ENCODE measurements at places on chromosomes 1 and 21.
A peak's percentile ranks its signal among the peaks of the same experiment; 100 is the strongest.

GRCh38 chr1:150809651-150810050 is 1.6 kb upstream of the CTSK start:
- DNase-seq: no peak

DNA sequence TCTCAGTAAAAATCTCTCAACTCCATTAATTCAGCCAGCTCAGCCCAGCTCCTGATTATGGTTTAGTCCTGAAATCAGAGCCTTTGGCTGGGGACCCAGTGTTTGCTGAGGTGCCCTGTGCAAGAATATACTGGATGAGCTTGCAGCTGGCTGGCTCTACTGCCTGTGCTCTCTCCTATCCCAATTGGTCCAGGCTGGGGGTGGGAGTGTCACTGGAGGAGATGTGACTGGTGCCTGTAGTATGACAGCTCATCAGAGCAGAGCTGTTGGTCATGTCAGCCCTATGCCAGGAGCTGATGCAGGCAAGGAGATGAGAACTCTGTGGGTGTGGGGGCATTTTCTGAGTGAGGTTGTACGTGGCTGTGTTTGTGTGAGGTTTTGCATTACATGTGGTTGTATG is 87.0 kb downstream of the TNR start:
- no peak for DNase-seq

DNA sequence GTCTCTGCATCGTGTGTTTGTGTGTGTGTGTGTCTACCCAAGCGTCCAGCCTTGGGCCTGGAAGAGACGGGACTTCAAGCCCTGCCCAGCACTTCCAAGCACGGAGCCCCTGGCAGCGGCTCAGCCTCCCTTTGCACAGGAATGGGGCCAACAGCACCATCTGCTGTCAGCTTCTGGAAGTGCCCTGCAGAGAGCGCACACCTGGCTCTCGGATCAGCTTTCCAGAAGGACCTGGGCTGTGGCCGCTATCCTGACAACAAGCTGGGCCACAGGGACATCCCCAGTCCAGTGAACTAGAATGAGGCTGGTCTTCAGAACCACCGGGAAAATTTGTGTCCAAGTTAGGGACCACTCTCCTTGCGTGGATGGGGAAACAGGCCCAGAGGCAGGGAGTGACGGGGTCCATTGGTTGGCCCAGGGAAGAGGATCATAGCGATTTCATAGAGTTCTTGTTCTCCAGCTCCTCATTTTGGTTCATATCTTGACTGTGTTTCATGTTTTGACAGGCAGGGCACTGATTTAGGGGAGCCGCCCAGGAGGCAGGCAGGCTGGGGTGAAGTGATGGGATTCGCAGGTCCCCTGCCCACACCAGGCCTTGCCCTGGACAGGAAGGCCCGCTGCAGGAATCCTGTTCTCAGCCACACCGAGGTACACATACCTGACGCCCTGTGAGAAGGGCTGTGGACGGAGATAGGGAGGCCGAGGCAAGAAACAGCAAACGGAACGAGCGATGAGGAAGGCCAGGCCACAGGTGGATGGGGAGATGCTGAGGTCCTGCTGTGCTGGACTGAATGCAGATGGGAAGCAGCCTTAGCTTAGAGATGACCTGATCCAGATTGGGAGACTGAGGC is 38.4 kb downstream of the TAS1R2 start:
- DNase-seq: peak; percentile 73

DNA sequence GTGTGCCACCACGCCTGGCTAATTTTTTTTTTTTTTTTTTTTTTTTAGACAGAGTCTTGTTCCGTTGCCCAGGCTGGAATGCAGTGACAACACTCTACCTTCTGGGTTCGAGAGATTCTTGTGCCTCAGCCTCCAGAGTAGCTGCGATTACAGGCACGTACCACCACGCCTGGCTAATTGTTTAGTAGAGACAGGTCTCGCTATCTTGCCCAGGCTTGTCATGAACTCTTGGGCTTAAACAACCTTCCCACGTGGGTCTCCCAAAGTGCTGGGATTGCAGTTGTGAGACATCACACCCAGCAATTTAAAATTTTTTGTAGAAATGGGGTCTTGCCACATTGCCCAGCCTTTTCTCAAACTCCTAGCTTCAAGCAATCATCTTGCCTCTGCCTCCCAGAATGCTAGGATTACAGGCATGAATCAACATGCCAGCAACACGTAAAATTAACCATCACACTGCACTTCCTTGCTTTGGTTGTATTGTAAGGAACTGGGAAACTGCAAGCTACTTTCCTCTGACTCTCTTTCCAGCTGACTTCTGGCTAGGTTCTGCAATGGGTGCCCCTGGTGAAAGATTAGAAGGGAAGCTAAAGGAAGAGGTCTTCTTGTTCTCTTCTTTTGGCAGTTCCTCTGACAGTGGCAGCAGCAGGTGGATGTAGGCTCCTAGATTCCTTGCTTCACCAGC is 13.9 kb upstream of the IL6R start:
- no peak for DNase-seq

GRCh38 chr1:67496329-67496728 is 66.1 kb upstream of the SERBP1 start:
- DNase-seq: no peak

DNA sequence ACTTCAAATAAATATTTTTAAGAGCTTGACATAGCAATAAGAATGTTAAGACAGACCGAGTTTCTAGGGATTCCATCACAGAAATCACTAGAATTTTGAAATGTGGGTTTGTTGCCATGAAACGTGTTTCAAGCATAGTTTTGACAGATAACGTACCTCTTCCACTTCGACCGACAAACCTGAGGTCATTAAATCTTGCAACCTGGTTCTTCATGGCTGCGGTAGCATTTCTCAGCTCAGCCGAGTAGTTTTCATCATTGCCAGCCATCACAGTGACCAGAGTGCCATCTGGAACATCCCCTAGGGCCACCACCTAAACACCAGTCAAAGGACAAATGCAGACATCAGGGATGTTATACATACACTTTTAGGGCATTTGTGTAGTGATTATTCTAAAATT is 168.7 kb downstream of the RUNX1 start:
- no peak for DNase-seq

GRCh38 chr1:163163881-163164582 is 38.7 kb downstream of the RGS5 start:
- no peak for DNase-seq

DNA sequence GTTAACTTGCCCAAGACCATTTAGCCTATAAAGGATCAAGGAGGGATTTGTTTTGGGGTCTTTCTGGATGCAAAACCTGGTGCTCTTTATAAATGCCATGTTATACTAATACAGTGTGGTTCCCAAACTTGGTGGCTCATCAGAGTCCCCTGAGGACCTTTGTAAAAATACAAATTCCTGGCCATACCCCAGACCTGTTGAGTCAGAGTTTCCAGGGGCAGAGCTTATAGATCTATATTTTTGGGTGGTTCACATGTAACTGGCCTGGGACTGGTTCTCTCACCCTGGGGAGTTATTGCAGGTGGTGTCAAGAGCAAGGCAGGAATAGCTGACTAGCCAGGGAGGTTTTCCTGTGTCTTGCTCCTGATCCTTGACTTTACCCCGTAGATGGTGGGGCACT is 136.9 kb upstream of the HNRNPU start:
- no peak for DNase-seq

GRCh38 chr1:185566995-185567394 is 167.2 kb upstream of the HMCN1 start:
- no peak for DNase-seq

DNA sequence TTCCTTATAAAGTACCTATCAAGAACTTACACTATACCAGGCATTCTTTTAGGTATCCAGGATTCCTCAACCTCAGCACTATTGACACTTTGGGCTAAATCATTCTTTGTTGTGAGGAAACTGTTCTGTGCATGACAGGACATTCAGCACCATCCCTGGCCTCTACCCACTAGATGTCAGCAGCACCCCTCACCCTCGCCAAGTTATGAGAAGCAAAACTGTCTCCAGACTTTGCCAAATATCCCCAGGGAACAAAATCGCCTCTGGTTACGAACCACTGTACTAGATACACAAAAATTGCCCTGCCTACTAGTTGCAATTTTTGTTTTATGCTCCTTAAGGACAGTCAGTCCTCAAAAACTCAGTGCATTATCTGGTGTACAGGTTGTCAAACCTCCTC is 35.7 kb downstream of the PALMD start:
- no peak for DNase-seq

DNA sequence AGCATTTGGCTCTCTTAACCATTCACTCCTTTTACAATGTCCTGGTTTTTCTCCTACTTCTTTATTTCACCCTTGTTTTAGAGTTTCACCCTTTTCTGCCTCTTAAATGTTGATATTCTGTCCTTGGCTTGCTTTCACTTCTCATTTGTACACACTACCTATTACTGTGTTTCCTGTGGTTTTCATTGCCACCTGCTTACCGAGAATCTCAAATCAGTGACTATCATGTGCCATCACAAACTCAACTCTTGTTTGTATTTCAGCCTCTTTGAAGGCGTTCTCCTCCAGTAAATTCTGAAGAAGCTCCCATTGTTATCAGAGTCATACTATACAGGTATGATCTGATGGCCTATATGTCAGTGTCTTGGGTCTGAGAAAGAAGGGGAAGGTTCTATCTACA is 65.7 kb downstream of the NPHS2 start:
- no peak for DNase-seq

DNA sequence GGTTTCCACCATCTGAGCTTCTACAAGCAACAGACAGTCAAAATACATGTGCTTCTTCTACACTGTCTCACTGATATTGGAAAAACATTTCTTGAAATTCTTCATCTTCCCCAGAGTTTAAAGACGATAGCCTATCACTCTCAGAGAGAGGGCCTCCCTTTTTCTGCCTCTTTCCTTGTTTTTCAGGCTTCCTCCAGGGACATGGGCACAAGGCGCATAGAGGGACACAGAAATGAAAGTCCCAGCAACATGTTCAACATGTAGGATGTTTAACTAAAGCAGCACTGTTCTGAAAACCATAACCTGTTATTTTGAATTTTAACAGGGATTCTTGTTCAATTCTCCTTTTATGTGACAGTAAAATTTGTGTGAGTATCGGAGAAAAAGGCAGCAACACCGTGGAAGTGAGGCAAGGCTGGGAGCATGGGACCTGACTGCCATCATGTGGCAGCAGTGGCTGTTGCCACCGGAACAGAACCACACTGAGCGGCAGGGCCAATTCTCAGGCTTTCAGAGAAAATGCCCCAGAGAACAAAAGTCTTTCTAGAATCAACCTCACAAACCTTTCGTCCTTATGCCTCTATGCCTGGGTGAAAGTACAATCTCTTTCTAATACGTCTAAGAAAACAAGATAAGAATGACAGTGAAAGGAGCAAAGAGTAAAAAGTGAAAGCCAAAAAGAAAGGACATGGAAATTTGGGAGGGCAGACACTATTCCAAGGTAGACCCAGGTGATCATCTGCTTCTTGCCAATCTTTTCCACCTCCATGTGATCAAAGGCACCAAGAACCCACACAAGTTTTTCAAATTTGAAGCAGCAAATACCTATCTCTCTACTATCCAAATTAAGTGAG is 54.5 kb downstream of the PCNX2 start:
- peak; percentile 87 for DNase-seq

DNA sequence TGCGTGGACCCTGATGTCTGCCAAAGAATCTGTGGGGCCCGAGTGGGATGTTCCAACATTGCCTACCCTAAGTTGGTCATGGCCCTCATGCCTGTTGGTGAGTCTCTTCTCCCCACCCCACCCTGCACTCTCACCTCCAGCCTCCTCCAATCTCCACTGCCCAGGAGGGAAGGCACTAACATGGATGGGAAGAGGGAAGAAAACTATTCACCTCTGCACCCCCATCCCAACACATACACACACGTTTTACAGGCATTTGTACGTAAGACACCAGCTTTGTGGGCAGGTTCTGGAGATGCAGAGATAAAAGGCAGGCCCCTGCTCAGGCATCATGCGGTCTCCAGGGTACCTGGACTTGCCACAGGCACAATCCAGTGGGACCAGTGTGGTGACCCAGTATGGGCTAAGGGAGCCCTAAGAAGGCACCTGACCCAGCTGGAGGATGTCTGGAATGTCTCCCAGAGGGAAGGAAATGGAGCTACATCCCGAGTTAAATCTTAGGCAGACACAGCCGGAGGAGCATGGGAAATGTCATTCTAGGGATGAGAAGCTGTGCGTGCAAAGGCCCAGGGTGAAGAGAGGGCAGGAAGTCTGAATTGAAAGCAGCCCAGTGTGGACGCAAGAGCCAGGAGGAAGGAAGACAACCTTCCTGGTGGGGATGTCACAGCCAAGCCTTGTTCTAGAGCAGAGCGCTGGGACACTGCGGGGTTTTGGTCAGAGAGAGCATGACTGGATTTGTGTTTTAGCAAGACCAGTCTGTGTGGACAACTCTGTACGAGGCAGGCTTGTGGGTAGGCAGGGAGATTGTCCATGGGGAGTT is 11.4 kb downstream of the SLC5A9 start:
- DNase-seq: no peak

GRCh38 chr1:245550720-245551043 is 395.9 kb downstream of the KIF26B start:
- no peak for DNase-seq

- peak; percentile 73 for DNase-seq
Observed at GRCh38 chr1:212488436-212489283, 55.9 kb downstream of the NENF start.

GRCh38 chr21:32940079-32941014 is 85.4 kb upstream of the OLIG2 start:
- peak; percentile 70 for DNase-seq

DNA sequence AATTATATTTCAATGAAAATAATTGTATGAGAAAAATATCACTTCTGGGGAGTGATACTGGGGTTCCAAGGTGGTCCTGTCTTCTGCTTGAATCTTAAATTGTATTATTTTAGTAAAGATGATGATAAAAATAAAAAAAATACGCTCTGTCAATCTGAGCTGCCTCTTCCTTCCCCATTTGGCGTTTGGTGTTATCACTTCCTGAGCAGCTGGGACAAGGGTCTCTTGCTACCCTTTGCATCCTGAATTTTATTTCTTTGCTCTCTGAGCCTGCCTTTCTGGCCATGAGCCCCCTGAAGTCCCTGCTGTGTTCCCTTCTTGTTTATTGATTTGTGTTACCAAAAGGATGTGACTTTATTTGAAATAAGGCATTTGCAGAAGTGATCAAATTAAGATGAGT is 111.0 kb downstream of the KCNJ6 start:
- no peak for DNase-seq

DNA sequence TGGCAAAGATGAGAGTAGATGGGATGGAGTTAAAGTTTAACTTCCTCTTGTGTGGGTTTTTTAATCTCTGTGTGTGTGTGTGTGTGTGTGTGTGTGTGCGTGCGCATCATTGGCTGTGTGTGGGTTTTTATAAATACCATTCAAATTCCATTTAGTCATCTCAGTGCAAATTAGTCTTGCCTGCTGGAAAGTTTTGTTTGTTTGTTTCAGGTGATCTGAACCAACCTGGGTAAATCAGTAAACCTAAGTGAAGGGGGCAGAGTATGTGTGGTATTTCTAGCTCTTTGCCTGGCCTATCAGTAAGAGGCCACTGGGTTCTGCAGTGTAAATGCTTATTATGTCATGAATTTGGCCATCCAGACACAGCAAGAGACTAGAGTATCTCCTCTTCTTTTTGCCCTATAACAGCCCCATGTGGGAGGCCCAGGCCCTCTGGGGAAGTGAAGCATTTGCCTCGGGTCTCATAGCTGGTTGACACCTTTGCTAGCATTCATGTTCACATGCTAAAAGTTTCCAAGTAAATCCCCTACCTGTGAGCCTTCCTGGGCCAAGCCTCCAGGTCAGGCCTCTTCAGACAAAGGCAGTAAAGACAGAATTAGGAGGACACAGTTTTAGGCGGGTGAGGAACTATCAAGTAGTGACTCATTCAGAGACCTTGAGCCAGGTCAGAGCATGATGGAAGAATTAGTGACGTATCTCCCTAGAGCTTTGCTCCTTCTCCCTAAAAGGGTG is 14.7 kb downstream of the INTS3 start:
- no peak for DNase-seq

GRCh38 chr1:212461916-212462660 is 29.4 kb downstream of the NENF start:
- DNase-seq: peak; percentile 71
